ENCODE measurements at places on chromosomes 11 and 22.

- no peak for DNase-seq
Measured at GRCh38 chr22:24968066-24968561, 15.6 kb downstream of the KIAA1671 start.

DNA sequence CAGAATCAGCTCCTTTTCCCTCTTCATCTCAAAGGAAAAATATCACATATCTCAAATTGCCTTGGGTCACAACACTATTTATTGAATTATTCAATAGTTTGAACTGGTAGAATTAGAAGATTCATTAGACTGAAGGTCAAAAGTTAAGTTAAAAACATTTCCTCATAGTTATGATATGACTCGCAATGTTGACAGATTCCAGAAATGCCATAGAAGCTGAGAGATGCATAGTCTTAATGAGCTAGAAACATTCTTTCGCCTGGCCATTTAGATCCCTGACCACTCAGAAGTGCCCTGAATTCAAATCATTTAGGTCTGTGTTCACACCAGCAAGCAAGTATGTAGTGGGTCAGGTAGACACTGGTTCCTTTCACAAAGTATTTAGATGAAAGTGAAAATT lies 44.4 kb downstream of the FAT3 start:
- no peak for DNase-seq

GRCh38 chr11:109946322-109946846 lies 146.8 kb upstream of the ZC3H12C start:
- DNase-seq: peak; percentile 95

DNA sequence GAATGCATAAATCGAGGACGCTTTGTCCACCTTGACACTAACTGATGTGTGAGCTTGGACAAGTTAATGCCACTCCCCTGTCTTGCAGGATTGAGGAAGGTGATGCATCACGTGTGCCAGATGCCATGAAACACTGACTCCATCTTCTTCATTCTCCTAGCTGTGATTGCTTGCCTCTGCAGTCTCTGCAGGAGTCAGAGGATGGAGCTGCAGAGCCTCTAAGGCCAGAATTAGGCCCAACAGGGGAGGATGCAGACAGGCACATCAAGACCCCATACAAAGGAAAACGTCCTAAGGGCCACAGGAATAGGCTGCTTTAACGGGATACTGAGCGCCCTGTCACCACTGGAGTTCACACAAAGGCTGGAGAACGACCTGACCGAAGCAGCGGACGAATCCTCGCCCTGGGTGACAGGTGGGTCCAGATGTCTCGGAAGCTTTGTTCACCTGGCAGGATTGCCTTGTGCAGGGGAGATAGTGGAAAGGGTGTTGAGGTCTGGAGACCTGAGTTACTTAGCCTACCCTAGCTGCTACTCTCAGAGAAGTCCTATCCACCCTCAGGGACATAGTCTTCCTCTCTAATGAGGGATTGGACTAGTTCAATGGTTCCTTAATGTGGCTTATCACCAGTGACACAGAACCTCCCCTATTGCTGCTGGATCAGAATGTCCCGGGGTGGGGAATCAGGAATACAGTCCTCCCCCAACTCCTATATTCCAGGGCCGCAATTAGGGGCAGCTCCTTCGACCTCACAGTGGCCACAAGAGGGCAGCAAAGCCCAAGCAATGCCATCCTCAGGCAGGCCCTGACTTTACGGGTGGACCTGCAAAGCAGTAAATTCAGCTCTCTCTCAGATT lies 32.4 kb downstream of the DBX1 start:
- peak; percentile 74 for DNase-seq

Data from suppressor macrophage treated with lipopolysaccharide for 4 hours (primary cell).